ENCODE measurements at places on chromosomes 16 and 17.

- DNase-seq = no peak
Measured at GRCh38 chr17:72426321-72426720, 305.5 kb downstream of the SOX9 start.

DNA sequence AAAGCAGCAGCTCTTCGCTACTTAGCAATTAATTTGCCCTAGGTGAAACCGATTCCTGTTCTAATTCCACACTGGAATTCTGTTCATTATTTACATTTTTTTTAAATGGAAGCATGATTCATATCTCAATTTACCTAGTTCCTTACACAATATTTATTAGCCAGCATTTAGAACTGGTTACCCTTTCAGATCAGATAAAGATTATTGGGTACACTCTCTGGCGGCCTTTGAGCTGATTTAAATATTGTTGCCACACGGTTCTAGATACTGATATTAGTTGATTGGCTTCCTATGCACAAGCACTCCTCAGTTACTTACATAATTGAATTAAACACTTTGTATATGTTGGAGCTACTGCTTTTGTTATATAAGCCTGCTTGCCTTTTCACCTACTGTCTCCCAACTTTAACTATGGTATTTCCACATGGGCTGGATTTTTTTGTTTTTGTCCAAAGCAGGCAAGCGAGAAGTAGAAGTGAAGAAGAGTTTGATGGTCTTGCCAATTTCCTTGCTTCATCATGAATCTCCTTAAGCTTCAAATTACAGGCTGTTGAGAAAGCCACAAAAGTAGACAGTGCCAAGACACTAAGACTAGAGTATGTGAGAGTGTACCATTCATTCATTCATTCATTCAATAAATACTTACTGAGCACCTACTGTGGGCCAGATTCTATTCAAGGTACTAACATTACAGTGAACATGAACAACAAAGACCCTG, 3.9 kb upstream of the ALDH3A2 start:
- DNase-seq = no peak

- no peak for DNase-seq
Measured at GRCh38 chr17:61160789-61161445, 238.7 kb upstream of the TBX2 start.

GRCh38 chr17:36212966-36213365, 2.1 kb downstream of the CCL4L2 start:
- DNase-seq = no peak

- no peak for DNase-seq
Measured at GRCh38 chr16:30853758-30854157, 40.1 kb downstream of the BCL7C start.

DNA sequence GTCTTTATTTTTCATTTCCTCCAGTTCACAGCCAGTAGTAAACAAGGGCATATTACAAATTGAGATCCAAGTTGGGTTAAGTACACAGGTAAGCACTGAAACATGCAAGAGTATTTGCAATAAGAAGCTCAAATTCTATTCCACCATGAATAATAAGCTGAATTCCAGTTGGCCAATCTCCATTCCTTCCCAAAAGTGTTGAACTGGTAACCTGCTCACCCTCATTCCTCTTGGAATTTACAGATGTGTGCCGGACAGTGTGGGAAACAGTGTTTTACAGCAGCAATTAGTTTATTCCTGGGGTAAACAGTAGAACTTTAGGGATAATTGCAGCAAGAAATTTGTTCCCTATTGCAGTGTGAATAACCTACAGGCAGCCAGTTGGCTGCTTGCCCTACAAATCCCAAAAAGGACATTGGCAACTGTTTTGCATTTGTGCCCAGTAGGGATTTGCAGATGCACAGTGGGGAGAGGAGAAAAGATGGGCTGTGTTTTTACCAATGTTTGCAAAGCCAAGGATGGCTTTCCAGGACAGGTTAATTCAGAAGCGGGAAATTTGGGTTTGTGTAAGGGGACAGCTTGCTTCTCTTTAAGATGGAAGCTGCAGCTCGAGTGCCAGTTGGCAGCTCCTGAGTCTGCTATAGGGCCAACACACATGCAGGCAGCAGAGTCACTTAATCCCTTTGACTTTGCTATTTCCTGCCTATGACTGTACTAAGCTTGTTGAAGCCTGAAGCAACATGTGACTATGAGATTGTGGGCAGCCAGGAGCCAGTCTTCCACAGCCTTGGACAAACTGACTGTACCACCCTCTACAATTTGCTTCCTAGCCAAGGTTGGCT, 318.9 kb downstream of the MAP2K6 start:
- DNase-seq = no peak

DNA sequence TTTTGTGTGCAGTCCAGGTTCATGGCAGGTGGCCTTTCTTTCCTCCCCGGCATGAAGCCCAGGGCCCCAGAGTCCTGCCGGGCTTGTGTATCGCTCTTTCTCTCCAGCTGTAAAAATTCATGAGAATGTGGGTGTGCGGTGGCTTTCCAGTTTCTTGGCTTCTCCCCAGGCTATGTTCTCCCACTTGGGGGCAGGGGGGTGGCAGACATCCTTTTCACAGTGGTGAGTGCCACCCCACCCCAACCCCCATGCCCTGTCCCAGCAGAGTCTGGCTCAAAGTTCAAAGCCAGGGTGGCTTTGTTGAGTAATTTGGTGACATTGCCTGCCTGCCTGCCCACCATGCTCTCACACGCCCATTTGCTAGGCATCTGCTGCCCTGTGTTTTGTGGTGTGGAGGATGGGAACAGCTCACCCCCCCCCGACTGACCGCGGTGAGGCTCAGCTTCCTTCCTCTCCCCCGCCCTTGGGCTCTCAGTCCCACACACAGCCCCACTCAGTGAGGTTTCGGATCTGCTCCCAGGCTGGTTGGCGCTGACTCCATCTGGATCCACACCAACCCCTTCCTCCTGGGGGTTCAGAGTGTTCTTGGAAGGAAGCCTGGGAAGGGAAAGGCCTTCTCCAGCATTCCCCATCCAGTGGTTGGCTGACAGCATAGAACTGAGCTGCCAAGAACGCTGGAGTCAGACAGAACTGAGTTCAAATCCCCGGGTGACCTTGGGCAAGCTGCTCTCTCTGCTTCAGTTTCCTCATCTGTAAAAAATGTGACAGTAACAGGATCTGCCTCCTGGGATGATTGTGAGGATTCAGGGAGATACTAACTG, 36.0 kb downstream of the CHD9 start:
- DNase-seq = no peak

GRCh38 chr16:10576390-10577304, 3.8 kb downstream of the EMP2 start:
- DNase-seq = no peak

DNA sequence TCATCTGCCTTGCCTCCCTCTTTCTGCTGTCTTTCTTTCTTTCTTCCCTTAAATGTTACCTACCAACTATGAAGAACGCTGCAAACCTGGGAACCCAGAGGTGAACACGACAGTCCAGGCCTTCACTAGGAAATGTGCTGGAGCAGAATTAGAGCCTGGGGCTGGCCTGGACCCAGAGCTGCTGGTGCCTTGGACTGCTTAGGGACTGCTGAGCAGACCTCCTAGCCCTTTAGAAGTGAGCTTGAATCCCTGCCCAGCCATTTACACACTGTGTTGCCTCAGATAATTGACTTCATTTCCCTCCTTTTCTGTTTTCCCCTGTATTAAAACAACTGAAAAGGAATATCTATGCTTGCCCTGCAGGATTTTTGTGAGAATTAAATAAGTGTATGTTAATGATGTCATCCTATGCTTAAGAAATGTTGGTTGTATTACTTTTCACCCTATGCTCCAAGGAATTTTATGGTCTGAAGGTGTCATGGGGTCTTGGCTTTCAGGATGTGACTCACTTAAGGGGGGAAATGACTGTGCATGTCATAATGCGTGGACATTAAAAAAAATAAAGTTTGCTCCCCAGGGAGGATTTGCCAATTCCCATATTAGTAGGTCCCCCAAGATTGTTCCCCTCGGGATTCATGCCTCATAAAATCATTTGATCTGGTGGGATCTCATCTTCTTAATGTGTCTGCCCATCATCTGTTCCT, 11.5 kb downstream of the CDH13 start:
- no peak for DNase-seq

- DNase-seq = no peak
Measured at GRCh38 chr17:51546114-51546513, 285.8 kb downstream of the UTP18 start.

- DNase-seq = peak; percentile 77
Measured at GRCh38 chr16:4846503-4846900, 586 bp downstream of the GLYR1 start.

DNA sequence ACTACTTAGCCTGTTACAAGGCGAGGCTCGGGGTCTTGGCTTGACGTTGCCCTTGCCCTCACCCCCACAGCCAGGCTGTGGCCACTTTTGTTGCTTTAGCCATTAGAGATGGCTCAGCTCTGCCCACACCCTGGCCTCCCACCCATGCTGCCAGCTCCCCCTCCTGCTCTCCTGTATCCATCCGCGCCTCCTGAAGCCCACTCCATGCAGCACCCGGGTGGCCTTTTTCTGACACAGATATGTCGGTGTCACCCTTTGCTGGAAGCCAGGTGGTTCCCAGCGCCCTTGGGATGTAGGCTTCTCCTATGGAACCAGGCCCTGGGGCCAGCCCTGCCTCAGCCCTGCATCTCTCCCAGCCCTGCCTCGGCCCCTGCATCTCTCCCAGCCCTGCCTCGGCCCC, 9.7 kb downstream of the TSC2 start:
- DNase-seq = no peak

GRCh38 chr17:57356719-57357391, 100.5 kb downstream of the MSI2 start:
- no peak for DNase-seq

DNA sequence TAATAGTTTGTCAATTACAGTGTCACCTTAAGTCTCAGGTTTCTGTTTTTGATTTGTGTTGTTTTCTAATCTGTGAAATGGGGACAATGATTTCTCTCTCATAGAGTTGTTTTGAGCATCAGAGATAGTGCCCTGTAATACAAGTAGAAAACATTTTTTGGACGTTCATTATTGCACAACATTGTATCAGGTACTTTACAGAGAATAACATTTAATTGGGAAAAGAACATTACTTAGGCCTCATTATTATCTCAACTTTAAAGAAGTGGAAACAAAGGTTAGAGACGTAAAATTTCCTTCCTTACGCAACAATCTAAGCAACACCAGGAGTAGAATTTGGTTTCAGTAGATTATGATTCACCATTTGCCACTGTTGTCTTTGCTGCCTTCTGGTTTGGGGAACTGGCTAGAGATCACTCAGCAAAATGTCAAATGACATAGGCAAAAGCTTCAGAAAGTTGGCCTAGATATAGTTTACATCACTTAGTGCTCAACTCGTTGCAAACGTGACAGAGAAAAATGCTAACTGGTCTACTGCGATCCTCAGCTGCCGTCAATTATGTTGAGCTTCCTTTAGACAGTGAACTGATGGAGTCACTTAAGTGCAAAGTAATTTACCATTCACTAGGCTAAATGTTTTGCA, 1026.8 kb downstream of the CDH11 start:
- no peak for DNase-seq

GRCh38 chr16:10579965-10580882, at the start of gene EMP2:
Gene EMP2 (minus strand): TSS chr16:10580598. CDS start chr16:10547617, 32,981 bp downstream.
- DNase-seq = peak; percentile 91

GRCh38 chr16:63289834-63290460, 1253.7 kb upstream of the CDH8 start:
- DNase-seq = peak; percentile 59

GRCh38 chr17:8123695-8124349, at the start of gene HES7:
Gene HES7 (minus strand): TSS chr17:8124106. CDS start chr17:8124084, 22 bp downstream.
- DNase-seq = no peak

- DNase-seq = no peak
Measured at GRCh38 chr17:78368348-78368747, 8.5 kb upstream of the SOCS3 start.

DNA sequence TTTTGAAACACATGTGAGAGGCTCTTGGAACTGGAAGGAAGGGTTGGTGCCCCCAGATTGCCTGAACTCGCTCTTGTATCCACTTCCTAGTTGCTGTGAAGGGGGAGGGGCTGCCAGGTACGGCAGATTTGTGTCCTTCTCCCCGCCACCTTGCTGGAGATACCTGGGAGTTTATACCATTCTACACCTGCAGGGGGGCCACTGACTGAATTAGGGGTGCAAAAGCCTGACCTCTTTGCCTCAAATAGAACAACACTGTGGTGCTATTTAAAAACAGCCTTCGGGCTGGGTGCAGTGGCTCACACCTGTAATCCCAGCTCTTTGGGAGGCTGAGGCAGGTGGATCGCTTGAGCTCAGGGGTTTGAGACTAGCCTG, 35.1 kb upstream of the IL34 start:
- DNase-seq = no peak

- no peak for DNase-seq
Measured at GRCh38 chr16:51418258-51418657, 267.2 kb upstream of the SALL1 start.

DNA sequence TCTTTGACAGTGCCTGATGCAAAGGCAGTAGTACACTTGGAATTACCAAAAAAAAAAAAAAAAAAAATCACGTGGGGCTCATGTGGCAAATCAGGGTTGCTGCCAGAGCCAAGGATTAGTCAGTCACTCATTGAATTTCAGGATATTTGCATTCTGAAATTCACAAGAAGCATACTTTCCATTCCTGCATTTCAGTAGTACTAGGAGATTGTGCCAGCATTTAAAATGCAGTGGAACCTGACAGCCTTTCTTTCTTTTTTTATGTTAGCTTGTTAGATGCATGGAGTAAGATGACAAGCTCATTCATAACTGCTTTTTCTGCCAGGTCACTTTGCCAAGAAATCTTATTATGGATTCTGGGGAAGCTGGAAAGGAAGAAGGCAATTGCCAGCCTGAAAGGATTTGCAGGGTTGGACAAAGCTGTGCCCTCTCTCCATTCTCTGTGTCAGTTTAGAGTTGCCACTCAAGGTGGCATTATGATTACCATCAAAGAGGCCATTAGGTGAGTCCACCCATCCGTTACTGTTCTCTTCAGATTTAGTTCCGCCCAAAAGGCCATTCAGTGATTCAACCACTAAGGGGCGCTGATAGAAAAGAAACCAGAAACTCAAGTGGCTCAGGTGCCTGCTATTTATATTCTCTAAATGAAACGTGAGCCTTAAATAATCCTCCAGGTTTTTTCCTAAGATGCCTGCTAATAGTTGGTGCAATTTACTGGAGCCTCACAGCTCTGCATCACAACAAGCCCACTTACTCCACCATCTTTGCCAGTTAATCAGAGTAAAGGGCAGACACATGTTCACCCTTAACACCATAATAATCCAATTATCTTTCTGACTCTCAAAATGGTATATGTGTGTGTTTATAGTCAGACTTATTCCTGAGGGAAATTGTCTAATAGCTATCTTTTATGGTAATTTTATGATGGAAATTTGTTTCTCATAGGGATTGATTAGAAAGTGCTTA, 59.0 kb downstream of the TANGO6 start:
- DNase-seq = peak; percentile 77

Data from T47D (cell line).